ENCODE measurements at places on chromosomes 11 and 22.

- no peak for DNase-seq
Measured at GRCh38 chr11:78605296-78605695, 30.6 kb upstream of the NARS2 start.

GRCh38 chr11:12433571-12434324 lies 56.4 kb downstream of the PARVA start:
- DNase-seq: no peak

- DNase-seq: no peak
Measured at GRCh38 chr22:40039482-40040115, 44.8 kb downstream of the FAM83F start.

DNA sequence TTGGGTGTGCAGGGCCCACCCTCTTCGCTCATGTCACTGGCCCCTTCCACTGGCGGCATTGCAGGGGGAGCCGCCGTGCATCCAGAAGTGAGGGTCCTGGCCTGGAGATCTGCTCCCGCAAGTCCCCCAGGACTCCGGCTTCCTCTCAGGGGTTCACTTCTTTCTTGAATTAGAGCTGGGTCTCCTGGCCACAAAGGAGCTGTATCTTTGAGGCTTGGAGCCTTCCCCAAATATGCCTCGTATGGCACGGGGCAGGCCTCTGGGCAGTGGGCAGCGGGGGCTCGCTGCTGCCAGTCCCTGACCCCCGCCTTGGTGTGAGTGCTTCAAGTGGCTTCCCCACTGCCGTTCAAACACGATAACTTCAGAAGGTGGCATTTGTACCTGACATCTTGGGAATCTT lies 7.4 kb upstream of the IFITM3 start:
- no peak for DNase-seq

DNA sequence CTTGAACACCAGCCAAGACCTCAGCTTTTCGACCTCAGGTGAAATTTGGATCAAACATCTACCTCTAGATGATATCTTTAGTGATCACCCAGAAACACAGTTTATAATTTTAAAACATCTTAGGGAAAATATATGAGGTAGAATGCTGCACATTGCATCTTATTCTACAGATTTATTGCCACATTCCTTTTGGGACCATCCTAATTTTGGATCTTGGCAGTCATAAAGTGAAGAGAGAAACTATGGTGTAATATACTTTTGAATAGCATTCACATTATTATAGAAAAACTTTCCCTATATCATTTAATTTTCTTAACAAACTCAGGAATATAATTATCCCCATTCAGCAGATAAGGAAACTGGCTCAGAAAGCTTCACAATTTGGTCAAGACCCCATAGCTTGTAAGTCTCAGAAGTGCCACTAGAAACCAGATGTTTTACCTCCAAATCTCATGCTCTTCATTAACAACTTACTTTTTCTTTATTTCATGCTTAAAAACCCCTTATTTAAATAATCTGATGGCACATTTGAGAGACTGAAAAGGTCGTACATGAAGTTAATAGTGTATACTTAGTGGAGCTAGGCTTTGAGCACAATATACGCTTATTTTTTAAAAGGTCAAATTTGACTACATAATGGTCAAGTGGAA lies 199.2 kb upstream of the CTSC start:
- DNase-seq: no peak

DNA sequence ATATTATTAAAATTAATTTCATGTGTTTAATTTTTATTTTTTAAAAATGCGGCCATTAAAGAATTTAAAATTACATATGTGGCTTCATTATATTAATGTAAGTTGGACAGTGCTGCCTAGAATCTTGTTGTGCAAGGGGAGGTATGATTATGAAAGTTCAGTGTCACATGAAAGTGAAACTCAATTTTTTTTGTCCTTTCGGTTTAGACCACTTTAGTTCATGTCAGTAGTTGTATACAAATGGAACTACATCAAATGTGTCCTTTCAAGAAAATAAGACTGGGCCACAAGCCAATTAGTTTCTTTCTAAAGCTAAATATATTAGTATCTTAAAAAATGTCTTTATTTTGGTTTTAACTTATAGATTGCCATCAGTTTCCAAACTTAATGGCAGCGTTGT lies 35.7 kb downstream of the TBCEL start:
- no peak for DNase-seq

DNA sequence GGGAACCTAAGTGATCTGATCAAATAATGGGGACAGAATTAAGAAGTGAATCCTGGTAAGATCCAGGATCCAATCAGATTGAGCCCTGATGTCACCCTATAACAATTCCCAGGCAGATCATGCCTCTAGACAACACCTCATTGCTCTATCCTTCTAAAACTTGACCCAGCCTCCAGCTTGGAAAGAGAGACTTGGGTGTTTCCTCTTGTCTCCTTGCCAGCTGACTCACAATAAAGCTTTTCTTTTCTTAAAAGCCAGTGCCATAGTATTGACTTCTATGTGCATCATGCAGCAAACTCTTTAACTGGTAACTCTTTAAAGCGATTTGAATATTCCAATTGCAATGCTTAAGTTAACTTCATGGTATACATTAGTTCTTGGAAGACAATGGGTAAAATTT lies 109.6 kb upstream of the CHORDC1 start:
- DNase-seq: no peak

DNA sequence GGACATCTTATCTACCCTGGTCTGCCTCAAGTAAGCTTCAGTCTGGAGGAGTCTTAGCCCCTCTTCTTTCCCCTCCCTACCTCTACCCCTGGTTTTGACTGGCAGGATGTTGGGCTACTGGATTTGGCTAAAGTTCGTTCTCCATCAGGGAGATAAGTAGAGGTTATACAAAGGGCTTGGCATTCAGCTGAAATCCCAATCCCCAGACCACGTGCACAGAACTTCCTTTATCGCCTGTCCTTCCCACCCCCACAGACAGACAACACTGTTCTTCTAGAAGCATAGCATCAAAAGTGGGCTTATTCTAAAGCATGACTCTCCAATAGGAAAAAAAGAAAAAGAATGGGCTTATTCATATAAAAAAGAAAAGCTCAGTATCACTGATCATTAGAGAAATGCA lies 7.8 kb downstream of the PRG3 start:
- no peak for DNase-seq

Measured in kidney epithelial cell (primary cell).